ENCODE measurements at places on chromosomes 3 and 15.

DNA sequence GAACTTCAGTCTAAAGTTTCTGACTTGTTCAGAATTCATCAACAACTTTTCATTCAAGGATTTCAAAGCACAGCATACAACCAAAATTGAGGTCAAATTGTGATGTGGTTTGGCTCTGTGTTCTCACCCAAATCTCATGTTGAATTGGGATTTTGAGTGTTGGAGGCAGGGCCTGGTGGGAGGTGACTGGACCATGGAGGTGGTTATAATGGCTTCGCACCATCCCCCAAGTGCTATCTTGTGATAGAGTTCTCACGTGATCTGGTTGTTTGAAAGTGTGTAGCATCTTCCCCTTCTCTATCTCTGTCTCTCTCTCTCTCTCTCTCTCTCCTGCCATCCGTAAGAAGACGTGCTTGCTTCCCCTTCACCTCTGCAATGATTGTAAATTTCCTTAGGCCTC lies 19.6 kb upstream of the SUCLG2 start:
- DNase-seq = no peak

DNA sequence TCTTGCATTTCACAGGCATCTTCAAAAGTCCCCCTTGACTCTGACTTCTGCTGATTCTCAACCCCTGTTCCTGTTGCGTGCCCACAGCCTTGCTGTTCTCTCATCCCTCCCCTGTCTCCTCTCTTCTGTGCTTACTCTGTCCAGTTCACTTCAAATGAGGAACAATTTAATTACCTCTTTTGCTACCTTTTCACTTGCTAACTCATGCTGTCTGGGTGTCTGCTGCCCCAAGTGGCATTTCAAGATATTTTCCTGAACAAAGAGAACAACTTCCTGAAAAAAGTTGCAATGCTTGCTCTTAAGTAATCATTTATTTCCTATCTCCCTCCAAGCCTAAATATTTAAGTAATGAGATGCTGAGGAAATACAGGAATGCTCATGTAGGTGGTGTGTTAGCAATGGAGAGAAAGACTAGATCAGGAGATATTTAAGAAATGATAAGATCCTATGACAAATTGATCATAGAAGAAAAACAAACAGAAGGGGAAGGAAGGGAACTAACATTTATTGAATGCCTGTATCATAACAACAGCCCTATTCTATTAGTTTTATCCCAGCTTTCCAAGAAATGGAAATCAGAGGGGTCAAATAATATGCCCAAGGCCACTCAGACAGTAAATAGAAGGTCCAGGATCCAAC lies 42.2 kb downstream of the SV2B start:
- no peak for DNase-seq

GRCh38 chr3:61685755-61686154 lies 124.4 kb downstream of the PTPRG start:
- DNase-seq = no peak

- DNase-seq = no peak
Measured at GRCh38 chr15:77542491-77543001, 90.2 kb downstream of the LINGO1 start.

DNA sequence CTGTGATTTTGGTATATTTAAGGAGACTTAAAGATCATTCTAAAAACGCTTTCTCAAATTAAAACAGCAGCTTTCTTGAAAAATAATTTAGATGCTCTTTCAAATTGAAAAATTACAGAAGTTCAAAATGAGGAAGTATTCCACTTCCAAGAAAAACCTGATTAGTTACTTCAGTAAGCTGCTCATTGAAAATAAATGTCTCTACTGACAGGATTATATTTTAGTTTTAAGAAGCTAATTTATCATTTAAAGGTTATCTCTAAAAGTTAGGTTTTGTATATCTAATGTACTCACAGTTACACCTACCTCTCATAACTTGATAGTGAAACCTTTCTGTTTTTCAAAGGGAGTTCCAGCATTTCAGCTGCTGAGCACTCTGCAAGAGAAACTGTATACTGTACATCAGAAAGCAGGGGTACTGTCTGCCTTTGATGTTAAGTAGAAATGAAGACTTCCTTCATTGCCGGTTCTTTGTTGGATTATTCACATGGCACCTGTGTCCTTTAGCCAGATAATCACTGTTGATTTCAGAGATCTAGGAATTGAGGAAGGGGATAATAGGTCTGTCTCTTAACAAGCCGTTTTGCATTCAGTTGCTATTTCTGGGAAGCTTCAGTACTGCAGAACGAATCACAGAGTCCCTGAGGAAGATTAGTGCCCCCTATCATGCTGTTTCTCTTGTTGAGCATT lies 161.6 kb downstream of the TCF12 start:
- DNase-seq = no peak

- DNase-seq = no peak
Measured at GRCh38 chr15:71288348-71288955, 173.2 kb downstream of the THSD4 start.

- DNase-seq = no peak
Measured at GRCh38 chr3:146160321-146160963, 542 bp downstream of the PLOD2 start.

DNA sequence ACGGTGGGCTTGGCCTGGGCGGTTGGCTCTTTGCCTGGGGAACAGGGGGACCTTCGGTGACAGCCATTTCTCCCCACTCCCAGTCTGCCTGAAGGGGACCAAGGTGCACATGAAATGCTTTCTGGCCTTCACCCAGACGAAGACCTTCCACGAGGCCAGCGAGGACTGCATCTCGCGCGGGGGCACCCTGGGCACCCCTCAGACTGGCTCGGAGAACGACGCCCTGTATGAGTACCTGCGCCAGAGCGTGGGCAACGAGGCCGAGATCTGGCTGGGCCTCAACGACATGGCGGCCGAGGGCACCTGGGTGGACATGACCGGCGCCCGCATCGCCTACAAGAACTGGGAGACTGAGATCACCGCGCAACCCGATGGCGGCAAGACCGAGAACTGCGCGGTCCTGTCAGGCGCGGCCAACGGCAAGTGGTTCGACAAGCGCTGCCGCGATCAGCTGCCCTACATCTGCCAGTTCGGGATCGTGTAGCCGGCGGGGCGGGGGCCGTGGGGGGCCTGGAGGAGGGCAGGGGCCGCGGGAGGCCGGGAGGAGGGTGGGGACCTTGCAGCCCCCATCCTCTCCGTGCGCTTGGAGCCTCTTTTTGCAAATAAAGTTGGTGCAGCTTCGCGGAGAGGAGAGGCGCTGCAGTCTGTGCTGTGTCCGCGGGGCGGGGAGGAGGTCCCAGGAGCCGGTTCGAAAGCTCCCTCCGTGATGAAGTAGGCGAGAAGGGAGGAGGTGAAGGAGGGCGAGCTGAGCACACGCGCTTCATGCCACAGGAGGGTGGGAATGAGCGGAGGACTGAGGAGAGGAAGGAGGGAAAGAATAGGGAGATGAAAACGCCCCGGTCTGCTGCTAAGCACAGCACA lies 9.6 kb downstream of the CLEC3B start:
- no peak for DNase-seq

DNA sequence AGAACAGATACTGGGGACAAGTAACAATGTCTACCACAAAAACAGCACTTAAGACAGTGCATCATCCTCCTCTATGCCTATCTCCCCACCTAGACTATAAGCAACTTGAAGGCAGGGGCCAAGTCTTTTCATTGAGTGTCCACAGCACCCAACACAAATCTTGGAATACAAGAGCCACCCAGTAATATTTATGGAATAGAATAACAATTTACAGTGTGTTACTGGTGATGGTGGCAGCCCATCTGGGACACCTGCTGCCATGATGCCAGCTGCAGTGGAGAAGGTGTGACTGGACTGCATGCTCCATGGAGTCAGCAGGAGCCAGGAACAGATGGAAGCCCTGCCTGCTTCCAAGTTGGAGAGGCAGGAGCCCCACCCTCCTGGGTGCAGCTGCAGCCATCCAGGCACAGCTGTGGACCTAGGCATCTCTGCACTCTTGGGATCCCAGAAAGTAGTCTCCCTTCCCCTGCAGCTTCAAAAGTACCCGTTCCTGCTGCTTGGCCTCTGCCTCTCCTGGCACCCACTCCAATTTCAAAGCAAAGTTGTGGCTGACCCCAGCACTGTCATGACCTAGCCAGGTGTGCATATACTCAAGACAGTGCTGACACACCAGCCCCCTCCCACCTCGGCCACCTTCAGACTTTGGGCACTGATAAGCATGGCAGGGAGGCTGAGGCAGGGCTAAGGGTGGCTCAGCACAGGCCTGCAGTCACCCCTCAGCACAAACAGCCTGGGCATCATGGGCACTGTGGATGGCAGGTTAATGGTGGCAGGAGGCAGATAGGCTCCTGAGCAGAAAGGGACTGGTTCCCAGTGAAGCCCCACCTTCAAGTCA lies 94.5 kb downstream of the TPRA1 start:
- DNase-seq = no peak

- DNase-seq = no peak
Measured at GRCh38 chr3:52794612-52795099, at the start of gene ITIH3. Gene ITIH3 (plus strand): TSS chr3:52794796. CDS start chr3:52794804, 8 bp downstream.

- no peak for DNase-seq
Measured at GRCh38 chr3:152271501-152272236, 2.9 kb downstream of the MBNL1 start.

DNA sequence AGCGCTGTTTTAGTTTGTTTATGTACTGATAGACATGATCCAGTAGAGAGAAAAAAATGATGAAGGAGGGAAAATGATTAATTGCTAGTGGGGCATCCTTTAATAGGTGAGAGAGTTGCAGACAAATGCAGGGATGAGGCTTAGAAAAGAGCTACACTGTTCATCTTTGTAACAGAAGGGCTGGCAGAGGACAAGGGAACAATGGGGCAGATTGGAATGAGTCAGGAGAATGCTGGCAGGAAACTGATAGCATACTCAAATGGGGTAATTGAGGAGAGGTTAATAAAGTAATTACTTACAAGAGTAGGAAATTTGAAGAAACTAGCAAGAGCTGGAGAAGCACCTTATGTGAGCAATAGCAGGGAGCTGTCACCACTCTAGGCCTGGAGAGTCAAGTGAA lies 170.9 kb downstream of the OXSM start:
- DNase-seq = no peak

GRCh38 chr3:39428745-39429201 lies 22.3 kb downstream of the RPSA start:
- DNase-seq = no peak

- no peak for DNase-seq
Measured at GRCh38 chr3:42402394-42403096, 7.9 kb downstream of the LYZL4 start.

GRCh38 chr3:20245781-20246180 lies 59.8 kb upstream of the SGO1 start:
- no peak for DNase-seq

DNA sequence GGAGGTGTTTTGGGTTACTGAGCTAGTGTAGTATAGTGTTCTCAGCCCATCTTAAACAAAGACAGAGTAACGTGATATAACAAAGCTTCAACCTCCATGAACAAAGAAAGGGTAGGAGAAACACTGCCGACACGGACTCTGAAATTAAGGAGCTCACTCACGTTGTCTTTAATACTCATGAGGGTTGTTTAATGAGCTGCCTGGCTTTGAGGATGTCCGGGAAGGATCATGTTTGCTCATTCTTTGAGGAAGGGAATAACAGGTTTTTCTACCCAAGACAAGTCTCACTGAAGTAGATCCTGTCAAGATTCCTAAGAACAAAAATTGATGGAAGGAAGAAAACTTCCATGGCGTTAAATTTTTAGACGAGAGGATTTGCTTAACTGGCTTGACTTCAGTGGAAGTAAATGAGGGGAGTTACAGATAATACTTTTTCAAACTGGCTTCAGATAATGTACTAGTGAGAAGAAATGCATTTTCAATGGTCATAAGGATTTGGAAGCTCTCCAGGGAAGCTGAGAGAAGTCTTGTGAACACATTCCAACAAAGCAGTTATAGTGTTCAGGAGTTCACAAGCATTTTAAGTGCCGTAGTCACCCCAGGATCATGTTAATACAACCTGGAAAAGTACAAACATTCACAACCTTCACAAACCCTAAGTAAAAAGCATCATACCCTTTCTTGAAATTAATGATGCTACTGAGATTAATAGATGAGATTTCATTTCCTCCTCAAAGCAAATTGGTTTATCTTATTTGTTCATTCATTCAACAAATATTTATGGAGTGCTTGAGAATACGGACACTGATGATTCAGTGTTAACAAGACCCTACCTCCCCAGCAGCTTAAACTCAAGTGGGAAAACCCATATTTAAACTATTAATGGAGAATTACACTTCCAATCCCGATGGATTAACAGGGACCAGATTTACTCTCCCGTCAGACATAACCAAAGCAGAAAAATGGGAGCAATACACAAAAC lies 101.5 kb downstream of the SHQ1 start:
- DNase-seq = no peak

DNA sequence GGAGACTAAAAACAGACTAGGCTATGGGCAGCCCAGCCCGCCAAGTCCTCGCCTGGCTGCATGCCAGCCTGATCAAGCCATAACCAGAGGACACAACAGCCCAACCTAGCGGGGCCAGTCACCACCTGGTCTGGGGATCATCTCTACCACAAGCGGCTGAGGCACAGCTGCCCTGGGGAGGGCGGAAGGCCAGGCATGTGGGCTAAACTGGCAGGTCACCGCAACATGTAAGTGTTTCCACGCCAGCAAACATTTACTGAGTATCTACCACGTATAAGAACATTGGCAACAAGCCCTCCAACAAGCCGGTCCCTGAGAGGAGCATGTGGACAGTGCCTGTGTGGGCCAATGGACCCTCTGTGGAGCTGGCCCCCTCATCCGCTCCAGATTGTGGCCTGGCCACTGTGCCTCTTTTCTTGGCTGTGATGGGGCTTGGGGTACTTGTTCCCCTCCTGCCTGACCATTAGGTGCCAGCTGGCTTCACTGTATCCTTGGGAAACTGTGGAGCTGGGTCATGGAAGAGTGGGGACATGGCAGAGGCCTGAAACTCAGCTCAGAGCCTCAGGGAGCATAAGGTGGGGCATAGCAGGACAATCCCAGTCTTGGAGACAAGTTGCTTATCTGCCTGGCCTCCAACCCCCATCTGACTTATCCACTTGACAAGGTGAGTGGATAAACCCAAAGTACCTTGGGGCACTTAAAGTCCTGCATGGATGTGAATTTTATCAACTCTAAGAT lies 9.0 kb downstream of the UBXN7 start:
- no peak for DNase-seq

DNA sequence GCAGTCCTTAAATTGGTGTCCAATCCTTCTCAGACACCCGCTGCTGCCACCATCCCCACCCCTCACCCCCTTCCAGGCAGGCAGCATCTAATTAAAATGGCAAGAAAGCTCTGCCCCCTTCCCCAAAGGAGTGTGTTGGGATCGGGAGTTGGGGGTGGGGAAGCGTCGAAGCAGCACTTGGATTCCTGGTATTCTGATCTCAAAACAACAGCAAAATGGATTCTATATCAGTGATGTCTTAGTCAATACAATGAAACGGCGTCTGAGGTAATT lies 1.4 kb downstream of the TNIK start:
- DNase-seq = no peak

- no peak for DNase-seq
Measured at GRCh38 chr3:196640297-196641018, 964 bp downstream of the NRROS start.

DNA sequence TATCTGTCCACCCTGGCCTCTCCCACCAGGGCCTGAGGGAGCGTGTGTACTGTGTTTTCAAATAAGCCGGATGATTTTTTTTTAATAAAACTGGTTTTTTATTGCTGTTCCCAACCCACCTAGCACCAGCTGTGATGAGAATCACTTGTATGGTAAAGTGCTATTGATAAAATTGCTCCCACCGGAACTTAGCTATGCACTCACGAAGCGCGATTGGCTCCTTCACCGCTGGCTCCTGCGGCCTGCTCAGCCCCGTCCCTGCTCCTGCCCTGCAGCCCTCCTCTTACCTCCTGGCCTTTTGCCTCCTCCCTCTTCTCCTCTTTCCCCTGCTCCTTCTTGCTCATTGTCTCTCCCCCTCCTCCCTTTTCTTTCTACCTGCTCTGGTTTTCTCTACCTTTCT lies 183.7 kb downstream of the TLE3 start:
- no peak for DNase-seq

- DNase-seq = no peak
Measured at GRCh38 chr15:90552162-90552928, 22.6 kb downstream of the CRTC3 start.
